Smooth muscle cell of bladder (primary cell): ENCODE measurements at places on chromosomes 6 and 20. TPM values are rescaled to one million over a fixed set of nuclear protein-coding genes. Genes with fewer than 3 reads are reported as not detected.

The PMEPA1 gene
- 1.3 and 6.3 TPM in 2 replicates for total RNA-seq

The GRM1 gene
- total RNA-seq, result under 0.01 TPM in 2 replicates

The CFAP61 gene
- under 0.01 TPM in 1 of 2 replicates, not detected in the other for total RNA-seq

The TINAG gene
- not detected in 2 replicates for total RNA-seq

The LY6G6C gene
- not detected in 2 replicates for total RNA-seq

The KIF13A gene
- 48.8 and 72.6 TPM in 2 replicates for total RNA-seq
